Vein endothelial cell (primary cell): ENCODE measurements at places on chromosomes 13 and 19. TPM values are rescaled to one million over a fixed set of nuclear protein-coding genes. Genes with fewer than 3 reads are reported as not detected.

Gene ZNF440
- total RNA-seq, result 8.2 and 9.7 TPM in 2 replicates

Gene TJP3
- not detected in 2 replicates for total RNA-seq

Gene OVOL3
- total RNA-seq, result not detected in 2 replicates

Gene VSTM1
- total RNA-seq, result not detected in 2 replicates

Gene MYPOP
- 2.3 TPM in 2 replicates for total RNA-seq

Gene SULT2B1
- not detected in 2 replicates for total RNA-seq

Gene PGLYRP1
- total RNA-seq, result not detected in 2 replicates

Gene FARSA
- 74.1 and 78.0 TPM in 2 replicates for total RNA-seq

Gene CDC42EP5
- 69.1 and 109 TPM in 2 replicates for total RNA-seq

Gene FUT3
- not detected in 2 replicates for total RNA-seq

Gene ANGPTL8
- total RNA-seq, result not detected in 2 replicates

Gene STOML3
- not detected in 2 replicates for total RNA-seq

Gene CD22
- total RNA-seq, result 0.19 TPM in 1 of 2 replicates, not detected in the other

Gene SF3A2
- total RNA-seq, result 43.2 and 61.7 TPM in 2 replicates

Gene ICAM5
- under 0.01 TPM in 1 of 2 replicates, not detected in the other for total RNA-seq

Gene GRIN2D
- 0.48 and 0.98 TPM in 2 replicates for total RNA-seq

Gene EXOSC5
- 19.6 and 21.9 TPM in 2 replicates for total RNA-seq

Gene IGFLR1
- 0.76 and 0.98 TPM in 2 replicates for total RNA-seq

Gene ZNF222
- total RNA-seq, result 4.3 and 5.9 TPM in 2 replicates

Gene PRKCG
- not detected in 2 replicates for total RNA-seq
